ENCODE measurements at places on chromosomes 3 and 15.
A peak's percentile ranks its signal among the peaks of the same experiment; 100 is the strongest.

GRCh38 chr3:178393824-178394223 is 142.4 kb upstream of the KCNMB2 start:
- DNase-seq = no peak

DNA sequence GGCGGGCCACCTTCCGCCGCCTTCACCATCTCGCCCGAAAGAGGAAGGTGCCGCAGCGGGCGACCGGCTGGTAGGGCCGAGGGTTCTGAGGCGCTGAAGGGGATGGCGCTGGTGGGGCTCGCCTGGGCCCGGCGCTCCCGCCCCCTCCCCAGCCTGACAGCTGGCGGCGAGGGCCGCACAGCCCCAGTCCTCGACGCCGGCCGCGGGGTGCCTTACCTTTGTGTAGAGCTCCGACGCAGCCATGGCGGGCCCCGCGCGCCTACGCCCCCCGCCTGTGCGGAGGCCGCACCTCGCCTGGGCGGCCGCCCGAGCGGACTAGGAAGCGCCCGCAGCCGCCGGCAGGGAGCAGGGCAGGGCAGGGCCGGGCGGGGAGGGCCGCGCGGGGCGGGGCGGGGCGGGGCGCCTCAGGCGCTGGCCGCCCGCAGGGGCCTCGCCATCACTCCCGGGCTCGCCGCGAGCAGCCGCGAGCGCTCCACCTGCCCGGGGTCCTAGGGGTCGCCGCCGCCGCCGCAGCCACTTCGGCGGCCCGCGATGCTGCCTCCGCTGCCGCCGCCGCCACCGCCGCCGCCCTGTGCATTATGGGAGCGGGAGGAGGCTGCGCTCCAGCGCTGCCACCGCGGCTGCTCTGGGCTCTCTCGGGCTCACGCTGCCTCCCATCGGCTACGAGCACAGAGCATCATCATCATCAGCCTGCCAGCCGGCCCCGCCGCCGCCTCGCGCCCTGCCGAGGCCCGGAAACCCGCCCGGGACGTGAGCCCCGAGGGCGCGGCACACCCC is at the start of gene MYO5A:
MYO5A (minus strand) TSS at position 317 of the 777 bp plus-strand sequence; CDS start at position 243, 74 bp downstream.
- DNase-seq = peak; percentile 92

DNA sequence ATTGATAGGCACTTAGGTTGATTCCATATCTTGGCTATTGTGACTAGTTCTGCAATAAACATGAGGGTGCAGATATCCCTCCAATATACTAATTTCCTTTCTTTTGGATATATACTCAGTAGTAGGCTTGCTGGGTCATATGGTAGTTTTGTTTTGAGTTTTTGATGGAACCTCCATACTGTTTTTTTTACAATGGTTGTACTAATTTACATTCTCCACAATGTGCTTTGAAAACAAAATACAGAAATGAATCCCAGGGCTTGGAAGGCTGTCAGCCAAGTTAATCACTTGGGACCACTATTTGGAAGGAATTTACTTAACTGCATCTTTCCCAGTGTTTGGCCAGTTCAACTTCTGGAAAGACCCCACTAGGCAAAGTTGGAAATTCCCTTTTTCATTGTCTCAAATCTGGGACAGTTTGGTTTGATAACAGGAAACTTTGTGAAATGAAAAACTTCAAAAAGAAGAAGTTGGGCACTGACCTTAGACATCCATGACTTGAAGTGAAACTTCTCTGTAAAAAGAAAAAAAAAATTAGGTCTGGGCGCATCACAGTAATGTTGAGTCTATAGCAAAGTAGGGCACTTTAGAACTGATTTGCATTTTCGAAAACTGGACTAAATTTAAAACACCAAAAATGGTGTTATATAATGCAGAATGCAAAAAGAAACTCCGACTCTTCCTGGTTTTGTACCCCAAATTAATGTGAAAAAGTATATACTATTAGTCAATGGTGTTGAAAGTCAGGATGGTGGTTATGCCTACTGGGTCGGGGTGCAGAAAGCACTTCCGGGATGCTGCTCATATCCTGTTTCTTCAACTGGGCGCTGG is 6.0 kb downstream of the CTSH start:
- no peak for DNase-seq

DNA sequence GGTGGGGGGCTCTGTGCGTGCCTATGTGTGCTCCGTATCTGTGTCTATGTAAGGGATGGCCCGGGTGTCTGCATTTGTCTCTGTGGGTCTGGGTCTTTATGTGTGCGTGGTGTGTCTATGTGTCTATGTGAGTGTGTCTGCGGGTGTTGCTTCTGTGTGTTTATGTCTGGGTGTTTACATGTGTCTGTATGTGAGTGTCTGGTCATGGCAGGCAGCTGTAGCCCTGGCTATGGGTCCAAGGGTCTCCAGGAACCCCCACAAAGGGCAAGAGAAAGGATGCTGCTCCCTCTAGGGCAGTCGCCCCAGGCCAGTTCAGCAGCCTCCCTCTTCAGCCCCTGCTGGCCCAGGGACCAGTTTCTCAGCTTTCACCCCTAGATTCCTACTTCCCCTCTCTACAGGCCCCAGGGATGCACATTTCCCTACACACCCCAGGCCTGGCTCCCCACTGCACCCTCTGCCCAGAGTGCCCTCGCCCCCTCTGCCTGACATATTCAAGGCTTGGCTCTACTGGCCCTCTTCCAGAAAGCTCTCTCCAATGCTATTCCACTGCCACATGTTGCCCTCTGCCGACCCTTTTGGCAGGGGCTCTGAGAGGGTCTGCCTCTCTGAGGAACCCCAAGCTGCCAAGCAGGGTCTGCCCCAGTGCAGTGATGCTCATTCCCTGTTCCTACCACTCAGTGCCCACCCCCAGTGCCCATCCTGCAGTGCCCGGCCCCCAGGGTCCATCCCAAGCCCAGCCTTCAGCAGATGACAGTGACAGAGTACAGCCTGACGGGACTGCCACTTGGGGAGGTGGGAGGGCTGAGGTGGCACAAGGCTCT is 1.0 kb upstream of the MYL3 start:
- no peak for DNase-seq

GRCh38 chr3:171494457-171495109 is 34.4 kb upstream of the TNIK start:
- DNase-seq = no peak

- DNase-seq = no peak
Observed at GRCh38 chr3:39205131-39205530, 12.7 kb upstream of the XIRP1 start.

DNA sequence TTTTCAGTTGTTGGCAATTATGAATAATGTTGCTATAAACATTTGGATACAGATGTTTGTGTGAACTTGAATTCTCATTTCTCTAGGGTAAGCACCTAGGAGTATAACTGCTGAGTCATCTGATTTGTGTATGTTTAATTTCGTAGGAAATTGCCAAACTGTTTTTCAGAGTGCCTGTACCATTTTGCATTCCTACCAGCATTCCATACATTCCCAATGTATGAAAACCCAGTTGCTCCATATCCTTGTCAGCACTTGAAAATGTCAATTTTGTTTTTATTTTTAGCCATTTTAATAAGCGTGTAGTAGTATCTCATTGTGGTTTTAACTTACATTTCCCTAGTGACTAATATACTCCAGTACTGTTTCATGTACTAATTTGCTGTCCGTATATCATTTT is 98.5 kb upstream of the TSC22D2 start:
- DNase-seq = no peak

DNA sequence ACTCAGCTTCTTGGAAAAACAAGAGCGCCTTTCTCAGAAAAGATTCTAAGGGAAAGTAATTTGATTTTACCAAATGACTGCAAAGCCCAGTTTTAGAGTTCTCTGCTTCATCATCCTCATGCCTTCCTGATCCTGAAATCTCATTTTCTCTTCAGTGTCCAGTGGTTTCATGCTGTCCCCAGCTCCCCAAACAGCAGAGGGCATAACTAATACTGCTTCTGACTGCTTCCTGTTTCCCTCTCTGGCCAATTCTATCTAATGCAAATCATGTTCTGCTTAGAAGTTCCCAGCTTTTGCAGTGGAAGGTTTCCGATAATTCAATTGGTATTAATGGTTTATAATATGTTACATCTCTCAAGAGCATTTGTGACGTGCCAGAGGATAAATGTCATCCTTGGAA is 161.1 kb downstream of the CLSTN2 start:
- no peak for DNase-seq

DNA sequence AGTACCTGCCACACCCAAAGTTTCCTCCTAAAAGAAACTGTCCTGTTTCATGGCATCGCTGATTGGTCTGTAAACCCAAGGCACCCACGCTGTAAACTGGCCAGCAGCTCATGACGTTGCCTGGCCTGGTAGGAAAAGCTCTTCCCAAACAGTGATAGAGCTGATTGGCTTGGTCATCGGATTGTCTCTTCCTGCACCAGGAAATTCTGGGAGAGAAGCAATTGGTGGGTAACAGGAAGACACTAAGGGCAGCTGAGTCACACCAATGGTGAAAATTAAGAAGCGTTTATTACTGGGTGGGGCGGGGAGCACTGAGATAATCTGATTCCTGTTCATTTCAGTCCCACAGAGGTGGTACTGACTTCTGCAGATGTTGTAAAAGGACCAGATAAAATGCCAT is 31.0 kb downstream of the KLHL6 start:
- no peak for DNase-seq

DNA sequence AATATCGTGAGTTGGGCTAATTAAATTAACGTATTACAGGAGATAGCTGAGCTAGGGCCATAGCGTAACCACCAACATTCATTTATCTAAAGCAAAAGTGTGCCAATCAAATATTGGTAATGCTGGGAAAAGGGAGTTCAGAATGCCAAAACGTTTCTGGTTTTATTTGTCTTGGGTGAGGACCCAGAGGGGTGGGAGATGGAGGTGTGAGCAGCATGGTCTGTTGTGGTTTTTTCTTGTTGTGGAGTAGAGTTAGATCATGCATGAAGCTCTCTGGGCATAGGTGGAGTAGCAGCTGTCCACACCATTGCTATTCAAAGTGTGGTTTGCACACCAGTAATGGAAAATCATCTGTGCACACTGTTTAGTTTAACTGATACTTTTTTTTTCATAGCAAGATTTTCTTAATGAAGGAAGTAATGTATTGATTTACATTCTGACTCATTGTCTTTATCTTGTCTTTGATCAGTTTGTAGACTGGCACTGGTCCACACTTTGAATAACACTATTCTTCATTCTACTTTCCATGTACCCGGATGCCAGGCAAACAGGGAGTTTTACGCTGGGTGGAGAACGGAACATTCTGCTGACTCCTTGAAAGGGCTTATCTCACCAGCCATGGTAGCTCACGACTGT is 50.8 kb upstream of the CRTC3 start:
- no peak for DNase-seq

DNA sequence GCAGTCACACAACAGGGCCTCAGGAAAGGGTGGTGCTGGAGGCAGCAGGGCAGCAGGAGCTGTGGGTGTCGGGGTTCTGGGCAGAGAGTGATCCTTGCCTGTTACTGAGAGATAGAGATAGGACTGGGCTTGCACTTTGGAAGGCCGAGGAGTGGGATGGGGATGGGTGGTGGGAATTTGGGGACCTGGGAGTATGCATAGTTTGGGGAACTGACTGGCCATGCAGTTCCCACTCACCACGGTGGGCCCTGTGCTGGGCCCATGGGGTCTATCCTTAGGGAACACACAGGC is 192.5 kb upstream of the LINGO1 start:
- DNase-seq = no peak

GRCh38 chr3:48466386-48467109 is 20.0 kb downstream of the ATRIP start:
- DNase-seq = no peak

DNA sequence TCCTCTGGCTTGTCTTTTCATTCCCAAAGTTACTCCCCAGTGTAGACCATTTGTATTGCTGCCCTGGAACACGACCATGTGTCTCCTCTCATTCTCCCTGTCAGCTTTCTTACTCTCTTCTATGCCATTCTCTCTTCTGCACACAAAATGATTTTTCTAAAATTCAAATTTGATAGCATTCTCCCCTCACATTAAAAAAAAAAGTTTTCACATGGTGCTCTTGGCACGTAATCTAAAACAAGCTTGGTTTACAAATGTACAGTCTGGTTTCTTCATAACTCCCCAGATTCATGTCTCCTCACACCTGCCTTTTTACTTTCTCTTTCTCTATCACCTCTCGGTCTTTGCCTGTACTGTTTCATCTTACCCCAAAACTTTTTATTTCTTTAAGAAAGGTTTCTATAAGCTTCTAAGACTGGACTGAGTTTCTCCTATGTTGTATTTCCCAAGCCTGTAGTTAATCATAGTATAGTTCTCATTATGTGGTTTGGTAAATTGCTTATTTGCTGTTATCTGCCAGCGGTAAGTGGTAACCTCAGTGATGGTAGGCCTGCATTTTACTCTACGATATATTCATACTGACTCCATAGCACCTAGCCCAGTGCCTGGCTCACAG is 31.2 kb downstream of the BCHE start:
- DNase-seq = no peak

DNA sequence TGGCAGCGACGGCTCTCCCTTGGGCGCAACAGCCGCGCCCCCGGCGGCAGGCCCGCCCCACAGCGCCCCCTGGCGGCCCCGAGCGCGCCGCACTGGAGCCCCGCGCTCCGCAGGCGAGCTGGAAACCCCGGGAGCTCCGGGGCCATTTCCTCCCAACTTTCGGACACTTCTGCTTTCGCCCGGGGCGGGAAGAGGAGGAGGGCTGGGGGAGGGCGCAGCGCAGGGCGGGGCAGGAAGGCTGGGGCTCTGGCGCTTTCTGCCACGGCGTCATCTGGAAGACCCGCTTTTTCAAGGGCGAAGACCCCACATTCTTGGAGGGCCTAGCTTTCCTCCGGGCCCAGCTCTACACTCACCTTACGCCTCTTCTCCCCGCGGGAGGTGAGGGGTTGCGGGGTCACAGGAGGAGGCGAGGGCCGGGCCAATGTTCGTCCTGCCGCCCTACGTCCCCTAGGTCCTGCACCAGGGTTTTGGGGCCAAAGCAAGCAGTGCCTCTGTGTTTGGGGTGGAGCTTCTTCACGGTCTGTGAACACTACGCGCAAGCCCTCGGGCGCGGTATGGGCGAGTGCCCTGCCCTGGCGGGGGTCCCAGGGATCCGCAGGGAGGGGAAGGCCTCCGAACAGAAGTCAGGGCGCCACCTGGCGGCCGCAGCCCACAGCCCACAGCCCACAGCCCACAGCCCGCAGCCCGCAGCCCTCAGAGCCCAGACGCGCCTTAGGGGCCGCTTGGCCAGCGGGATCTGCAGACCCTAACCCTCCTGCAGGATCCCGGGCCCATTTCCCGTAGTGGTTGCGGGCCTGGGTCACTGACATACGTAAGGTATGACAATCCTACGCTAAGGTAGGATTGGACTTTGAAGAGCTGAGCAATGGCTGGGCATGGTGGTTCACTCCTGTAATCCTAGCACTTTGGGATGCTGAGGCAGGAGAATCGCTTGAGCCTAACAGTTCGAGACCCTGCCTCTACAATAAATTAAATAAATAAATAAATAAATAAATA is 31.1 kb downstream of the FOXL2 start:
- DNase-seq = peak; percentile 97

- no peak for DNase-seq
Observed at GRCh38 chr3:175456466-175456865, 597.3 kb downstream of the NAALADL2 start.

GRCh38 chr3:27657404-27657803 is 64.7 kb downstream of the EOMES start:
- no peak for DNase-seq
